ENCODE measurements at places on chromosomes 4 and X.

DNA sequence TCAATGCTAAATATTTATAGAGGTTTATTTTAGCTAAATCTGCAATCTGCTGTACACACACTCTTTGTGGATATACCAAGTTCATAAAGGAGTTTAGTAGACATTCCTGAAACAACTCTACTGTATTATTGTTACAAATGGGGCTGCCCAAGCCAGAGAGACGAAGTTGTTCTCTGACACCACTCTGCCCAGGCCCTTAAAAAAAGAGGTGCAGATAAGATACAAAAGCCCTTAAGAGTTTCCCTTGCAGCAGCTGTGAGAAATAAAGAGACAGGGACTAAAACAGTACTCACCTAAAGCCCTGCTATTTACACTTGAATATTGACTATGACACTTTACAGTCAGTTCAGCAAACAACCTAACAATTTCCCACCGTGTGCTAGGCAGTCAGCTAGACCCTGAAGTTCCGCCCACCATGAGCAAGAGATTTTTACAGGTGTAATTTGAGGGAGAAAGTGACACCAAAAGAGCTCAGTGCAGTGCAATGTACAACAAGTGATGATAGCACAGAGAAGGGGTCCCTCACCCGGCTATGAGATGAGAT, 191.7 kb downstream of the PRDM5 start:
- DNase-seq = no peak

DNA sequence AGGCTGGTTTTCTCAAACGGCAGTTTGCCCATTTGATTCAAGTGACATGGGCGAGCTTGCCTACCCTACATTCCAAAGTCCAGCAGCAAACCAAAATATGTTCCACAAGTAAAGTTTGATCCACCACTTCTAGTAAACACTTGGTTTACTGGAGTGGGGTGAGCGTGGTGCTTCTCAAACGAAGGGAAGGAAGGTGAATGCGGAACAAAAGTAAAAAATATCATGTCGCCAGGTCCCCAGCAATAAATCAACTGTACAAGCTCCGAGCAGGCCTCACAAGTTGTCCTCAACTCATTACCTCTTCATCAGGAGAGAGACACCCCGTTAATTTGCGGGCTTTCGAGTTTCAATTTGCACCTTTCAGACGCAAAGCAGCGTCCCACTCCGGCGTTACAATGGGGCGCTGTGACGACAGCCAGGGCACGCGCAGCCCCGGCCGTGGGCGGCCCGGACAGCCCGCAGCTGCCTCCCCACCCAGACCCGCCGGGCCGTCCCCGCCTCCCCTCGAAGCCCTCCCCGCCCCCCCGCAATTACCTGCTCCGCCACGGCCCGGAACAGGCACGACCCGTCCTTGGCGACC, 1.0 kb downstream of the OTUD4 start:
- no peak for DNase-seq

DNA sequence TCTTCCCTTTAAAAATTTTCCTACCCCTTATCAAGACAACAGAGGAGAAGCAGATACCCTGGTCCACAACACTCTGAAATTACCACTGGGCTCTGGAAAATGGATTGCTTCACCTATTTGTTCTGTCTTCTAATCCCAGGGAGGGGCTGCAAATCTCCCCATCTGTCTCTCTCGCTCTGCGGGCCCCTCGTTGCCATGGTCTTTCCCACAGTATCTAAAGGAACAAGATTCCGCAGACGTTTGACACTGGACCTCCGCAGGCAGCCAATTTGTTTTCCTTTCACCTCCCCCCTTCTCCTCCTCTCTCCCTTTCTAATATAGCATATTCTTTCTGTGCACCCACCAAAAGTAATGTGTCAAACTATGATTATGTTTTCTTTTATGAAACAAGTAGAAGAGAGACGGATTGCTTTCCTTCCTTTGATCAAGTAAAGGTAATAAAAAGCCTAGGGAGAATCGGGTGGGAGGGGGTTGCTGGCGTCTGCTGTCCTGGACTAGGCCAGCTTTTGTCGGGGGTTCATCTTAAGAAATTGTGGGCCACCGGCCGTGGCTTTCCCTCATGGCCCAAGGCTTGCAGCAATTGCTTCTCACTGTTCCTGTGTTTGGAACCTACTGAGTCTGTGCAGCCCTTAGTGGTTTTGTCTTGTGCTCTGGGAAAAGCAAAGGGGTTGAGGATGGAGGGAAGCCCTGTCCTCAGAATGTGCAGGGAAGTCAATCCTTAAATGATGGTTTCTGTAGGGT, 81.0 kb downstream of the MGST2 start:
- no peak for DNase-seq

DNA sequence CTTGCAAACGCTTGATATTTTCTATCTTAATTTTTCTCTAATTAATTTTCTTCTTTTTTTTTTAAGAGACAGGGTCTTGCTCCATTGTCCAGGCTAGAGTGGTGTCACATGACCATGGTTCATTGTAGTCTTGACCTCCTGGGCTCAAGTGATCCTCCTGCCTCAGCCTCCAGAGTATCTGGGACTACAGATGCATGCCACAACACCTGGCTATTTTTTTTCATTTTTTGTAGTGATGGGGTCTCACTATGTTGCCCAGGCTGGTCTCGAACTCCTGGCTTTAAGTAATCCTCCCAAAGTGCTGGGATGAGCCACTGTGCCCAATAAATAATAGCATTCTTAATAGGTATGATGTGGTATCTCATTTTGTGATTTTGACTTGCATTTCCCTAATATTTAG, 18.2 kb downstream of the SHROOM3 start:
- DNase-seq = no peak

- no peak for DNase-seq
Observed at GRCh38 chr4:53914313-53915016, 149.9 kb downstream of the CHIC2 start.

DNA sequence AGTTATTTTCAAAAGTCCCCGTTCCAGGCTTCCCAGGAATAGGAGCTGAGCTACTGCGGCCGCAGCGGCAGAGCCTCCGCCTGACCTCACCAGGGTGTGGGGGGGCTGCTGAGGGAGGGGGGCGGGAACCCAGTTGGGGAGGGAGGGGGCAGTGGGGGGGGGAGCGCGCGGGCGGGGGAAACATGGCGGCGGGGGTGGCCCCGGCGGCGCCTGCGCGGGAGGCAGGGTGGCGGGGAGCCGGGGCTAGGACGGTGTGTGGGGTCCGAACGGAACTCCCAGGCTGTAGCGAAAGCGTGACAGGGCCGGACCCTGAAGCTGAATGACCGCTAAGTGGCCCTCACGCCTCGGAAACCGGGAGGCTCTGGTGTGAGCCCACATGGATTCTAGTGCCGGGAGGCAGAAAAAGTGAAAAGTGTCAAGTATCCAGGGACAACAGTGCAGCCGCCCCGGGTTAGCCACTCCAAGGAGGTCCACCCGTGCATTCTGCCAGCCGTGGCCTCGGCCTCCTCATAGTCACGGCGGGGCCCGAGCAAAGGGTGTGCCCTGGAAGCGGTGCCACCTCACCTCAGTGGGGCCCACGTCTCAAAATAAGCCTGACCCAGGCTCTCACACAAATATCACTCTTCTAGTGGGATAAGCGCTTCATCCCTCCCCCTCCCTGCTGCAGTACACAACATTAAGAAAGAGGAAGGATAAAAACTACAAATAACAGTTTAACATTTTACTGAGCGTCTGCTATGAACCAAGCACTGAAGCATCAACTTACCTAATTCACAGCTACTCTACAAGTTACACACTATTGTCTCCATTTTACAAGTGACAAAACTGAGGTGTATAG, at the start of gene KLHL13:
Gene KLHL13 (minus strand): TSS at position 98 of the 838 bp plus-strand sequence. CDS start 88,337 bp downstream, outside the sequence.
- no peak for DNase-seq

GRCh38 chr4:94976371-94977011, 218.7 kb downstream of the BMPR1B start:
- DNase-seq = no peak

DNA sequence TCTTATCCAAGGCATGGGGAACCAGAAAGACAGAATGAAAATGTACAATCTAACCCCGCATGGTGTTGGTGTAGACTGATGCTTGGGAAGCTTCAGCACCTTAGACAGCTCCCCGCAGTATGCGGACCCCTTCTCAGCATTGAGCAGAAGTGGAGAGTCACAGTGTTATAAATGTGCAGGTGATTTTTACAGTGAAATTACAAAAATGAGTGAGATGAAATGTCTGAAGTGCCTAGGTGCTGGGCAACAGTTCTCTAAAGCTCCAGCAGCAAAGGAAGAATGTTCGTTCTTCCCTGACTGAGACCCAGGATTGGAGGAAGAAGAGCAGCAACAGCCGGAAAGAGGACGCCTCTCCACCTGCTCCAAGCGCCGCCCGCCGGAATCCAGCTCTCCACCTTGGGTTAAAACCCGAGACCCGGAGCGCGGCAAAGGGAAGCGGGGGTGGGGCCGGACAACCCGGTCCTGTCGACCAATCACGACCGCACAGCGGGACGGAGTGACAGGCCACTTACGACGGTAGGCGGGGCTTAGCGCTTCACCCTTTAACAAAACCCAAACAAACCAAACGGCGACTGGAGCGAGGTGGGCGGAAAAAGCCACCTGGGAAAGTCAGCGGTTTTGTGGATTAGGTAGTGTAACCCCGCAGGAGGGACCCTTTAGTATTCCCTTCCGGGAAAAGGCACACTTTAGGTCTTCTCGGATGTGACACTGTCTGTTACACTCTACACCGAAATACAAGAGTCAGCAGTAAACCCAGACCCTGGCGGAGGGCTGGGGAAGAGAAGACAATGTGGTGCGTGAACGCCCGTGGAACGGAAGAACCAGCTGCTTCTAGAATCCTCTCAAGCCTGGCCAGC, at the start of gene GLRA3:
Gene GLRA3 (minus strand): TSS at position 403 of the 857 bp plus-strand sequence. CDS start 436 bp downstream, outside the sequence.
- DNase-seq = no peak

DNA sequence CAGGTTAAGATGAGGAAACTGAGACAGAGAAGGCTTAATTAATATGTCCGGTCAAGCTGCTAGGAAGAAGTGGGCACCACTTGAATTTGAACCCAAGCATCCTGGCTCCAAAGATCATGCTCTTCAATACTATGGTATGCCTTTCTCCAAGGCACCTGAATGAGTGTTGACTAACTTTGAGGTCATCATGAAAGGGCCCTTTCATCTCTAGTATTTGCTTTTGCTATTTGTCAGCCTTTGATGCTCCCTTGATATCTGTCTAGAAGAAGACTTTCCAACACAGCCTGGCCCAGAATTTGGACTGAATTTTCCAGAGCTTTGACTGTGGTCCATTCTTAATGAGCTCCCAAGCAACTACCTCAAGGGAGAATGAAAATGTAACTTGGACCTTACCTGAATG, 179.1 kb upstream of the DKK2 start:
- no peak for DNase-seq

DNA sequence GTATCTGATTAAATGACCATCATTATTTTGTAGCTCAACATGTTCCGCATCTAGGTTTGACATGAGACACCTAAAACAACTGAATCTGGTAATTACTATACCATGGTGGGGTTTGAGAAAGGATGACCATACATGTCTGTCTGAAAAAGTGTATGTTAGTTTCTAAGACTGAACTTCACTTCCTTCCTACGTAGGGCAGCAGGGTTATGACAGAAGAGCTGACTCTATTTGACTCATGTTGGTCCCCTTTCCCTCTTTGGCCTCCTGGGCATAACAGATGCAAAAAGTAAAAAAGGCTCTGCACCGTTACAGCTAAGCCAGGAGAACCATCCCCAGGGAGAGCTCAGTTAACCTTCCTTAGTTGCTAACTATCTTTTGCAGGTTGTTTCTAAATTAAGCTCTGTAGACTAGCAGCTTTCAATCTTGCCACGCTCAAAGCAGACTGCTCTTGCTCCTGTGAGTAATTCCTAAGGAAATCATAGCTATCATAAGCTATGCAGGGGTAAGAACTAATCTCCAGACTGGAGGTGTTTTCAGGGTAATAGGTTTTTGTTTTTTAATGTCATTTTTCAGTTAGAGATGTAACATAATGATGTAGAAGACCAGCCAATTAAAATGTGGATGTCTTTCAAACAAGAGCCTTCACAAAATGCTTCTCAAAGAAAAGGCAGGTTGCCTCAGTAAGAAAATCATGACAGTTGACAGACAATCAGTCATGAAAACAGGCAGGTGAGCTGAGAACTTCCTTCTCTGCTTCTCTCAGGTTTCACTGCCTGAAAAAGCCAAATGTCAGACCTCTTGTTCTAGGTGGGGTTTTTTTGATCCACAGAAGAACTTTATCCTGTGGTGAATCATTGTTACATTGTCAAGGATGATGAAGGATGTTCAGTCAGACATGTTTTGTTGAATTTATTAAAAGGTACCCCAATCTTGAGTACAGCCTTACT, 66.9 kb upstream of the DAPP1 start:
- no peak for DNase-seq

GRCh38 chr4:2305766-2306501, 44.0 kb upstream of the MXD4 start:
- DNase-seq = no peak

DNA sequence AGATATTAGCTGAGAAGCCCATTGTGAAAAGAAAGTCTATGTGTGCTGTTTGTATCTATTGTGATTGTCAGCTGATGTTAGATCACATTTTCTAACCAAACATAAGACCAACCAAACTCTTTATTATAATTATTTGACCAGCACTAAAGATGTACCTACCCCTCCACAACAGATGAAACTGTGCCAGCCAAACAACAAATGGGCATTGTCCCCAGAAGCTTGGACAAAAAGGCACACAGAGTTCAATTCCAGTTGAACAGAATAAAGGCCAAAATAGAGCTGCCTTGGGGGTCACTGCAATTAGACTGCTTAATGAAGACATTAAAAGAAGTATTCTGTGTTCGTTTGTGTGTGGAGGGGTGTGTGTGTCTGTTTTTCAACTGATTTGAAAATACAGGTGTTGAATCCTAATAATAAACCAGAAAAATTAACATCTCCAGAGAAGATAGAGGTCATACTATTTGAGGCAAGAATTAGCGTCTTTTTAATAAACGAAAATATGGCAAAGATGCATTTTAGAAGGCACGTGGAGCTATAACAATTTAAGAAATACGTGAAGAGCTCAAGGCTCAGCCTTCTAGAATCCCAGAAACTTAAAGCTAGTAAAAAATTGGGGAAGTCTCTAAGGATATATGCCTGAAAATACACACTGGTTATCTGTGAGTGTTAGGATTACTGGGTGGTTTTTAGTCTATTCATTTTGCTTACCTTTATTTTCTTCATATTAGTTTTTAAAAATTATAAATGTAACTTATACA, 2.2 kb downstream of the SPP1 start:
- no peak for DNase-seq

- no peak for DNase-seq
Observed at GRCh38 chr4:53514509-53514908, 76.8 kb downstream of the LNX1 start.

GRCh38 chr4:2040391-2041238, 18.5 kb upstream of the NAT8L start:
- DNase-seq = no peak

GRCh38 chrX:10569946-10570345, 50.4 kb downstream of the MID1 start:
- DNase-seq = no peak

GRCh38 chrX:41167888-41168287, 82.6 kb downstream of the USP9X start:
- no peak for DNase-seq

GRCh38 chr4:100894339-100894870, 376.6 kb upstream of the EMCN start:
- DNase-seq = no peak

- DNase-seq = no peak
Observed at GRCh38 chrX:40448793-40449192, 132.0 kb upstream of the ATP6AP2 start.

Data from vagina (tissue), 2 donors.